ENCODE measurements at places on chromosomes 12 and 14. TPM values are rescaled to one million over a fixed set of nuclear protein-coding genes. Genes with fewer than 3 reads are reported as not detected.

DNA sequence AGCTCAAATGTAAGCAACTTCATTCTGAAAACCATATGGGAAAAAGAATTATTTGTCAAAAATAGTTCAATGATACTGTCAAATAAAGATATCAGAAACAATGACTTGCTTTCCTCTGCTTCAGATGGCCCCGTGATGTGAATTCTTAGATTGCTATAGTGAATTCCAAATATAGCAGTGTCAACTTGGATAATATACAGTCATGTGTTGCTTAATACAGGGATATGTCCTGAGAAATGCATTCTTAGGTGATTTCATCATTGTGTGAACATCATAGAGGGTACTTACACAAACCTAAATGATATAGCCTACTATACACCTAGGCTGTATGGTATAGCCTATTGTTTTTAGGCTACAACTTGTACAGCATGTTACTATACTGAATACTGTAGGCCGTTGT, 108.7 kb upstream of the MIS18BP1 start:
- DNase-seq: no peak

DNA sequence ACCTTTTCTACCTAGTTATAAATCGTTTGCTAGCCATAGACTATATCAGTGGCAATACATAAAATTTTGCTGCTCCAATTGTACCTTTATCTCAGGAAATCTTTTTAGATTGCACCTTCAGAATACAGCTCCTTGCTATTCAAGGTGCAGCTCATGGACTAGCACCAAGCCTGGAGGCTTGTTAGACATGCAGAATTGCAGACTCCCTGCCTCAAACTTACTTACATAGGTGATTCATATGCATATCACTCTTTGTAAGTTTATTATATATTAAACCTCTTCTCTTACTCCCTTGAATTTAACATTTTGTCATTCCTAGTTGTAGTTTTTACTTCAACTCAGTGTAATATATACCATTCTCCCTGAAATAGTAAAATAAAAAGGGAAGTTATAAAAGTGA, 195.4 kb upstream of the PDZRN4 start:
- DNase-seq: no peak

DNA sequence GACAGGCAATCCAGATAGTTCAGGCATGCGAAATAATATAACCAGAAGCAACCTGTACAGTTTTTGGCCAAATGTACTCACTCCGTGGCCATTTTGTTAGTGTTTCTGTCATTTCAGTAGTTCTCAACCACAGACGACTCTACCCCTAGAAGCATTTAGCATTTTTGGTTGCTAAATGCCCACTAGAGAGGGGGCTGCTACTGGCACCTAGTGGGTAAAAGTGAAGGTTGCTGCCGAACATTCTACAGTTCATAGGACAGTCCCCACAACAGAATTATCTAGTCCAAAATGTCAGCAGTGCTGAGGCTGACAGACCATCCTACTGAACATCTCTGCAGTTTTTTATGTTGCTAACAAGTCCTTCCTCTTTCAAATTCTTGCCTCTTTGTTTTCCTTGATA, 107.4 kb downstream of the TSHR start:
- no peak for DNase-seq

DNA sequence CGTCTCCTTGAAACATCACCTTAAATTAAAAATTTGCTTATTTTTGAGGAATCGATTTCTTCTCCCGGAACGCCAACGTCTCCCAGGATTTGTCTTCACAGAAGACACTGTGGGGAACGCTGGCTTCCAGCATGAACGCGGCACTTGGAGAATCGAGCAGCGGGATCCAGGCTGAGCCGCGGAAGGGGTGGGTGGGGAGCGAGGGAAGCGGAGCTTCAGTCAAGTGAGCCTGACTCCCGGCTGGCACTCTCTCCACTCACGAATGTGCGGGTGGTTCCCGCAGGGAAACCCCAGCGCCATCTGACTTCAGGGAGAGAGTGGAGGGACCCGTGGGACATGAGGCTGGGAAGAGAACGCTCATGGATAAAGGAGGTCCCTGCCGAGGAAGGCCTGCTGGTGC, 506.0 kb upstream of the TMEM132C start:
- DNase-seq: no peak

GRCh38 chr12:128337431-128338170, 70.6 kb downstream of the TMEM132C start:
- no peak for DNase-seq

The ZNF219 gene
- total RNA-seq: 16.3 TPM

The TAS2R19 gene
- 15.9 TPM for total RNA-seq

- DNase-seq: no peak
Measured at GRCh38 chr12:115752156-115752555, 525.3 kb downstream of the MED13L start.

- DNase-seq: no peak
Measured at GRCh38 chr14:79702197-79702596, 509.1 kb downstream of the DIO2 start.

DNA sequence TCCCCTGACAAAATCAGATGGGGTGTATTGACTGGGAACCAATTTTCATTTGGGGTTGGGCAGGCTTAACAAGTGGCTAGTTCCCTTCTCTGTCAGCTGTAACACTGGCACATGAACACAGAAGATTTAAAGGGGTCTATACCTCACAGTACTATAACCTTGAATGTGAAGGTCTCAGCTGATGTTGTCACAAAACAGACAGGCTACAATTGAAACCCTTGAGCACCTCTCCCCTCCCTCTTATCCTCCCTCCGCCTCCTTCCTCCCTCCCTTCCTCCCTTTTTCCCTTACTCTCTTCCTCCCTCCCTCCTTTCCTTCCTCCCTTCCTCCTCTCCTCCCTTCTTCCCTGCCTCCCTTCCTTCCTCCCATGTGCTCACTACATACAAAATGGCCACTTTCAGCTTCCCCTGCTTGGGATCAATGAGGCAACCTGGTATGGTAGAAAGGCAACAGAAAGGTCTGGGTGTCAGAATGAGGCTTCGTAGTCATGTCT, 262.4 kb downstream of the TTC6 start:
- DNase-seq: no peak

DNA sequence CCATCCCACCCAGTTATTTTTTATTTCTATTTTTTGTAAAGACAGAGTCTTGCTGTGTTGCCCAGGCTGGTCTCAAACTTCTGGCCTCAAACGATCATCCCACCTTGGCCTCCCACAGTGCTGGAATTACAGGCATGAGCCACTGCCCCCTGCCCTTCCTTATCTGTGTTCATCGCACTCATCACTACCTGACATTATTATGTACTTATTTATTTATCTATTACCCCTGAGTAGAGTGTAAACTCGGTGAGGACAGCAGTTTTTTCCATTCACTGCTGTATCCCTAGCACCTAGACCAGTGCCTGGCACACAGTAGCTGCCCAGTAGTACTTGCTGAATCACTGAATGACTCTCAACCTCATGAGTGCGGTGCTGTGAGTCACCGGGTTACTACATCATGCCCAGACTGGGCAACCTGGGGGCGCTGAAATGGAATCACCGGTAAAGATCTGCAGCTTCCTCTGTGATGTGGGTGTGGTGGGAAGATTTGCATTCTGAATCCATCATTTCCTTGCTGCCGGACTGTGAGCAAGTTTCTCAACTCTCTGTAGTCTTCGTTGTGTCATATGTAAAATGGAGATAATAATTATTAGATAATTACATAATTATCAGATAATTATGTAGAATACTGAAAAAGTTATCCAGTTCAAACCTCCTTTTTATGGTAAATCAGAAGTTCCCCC, 81.9 kb upstream of the USP44 start:
- no peak for DNase-seq

DNA sequence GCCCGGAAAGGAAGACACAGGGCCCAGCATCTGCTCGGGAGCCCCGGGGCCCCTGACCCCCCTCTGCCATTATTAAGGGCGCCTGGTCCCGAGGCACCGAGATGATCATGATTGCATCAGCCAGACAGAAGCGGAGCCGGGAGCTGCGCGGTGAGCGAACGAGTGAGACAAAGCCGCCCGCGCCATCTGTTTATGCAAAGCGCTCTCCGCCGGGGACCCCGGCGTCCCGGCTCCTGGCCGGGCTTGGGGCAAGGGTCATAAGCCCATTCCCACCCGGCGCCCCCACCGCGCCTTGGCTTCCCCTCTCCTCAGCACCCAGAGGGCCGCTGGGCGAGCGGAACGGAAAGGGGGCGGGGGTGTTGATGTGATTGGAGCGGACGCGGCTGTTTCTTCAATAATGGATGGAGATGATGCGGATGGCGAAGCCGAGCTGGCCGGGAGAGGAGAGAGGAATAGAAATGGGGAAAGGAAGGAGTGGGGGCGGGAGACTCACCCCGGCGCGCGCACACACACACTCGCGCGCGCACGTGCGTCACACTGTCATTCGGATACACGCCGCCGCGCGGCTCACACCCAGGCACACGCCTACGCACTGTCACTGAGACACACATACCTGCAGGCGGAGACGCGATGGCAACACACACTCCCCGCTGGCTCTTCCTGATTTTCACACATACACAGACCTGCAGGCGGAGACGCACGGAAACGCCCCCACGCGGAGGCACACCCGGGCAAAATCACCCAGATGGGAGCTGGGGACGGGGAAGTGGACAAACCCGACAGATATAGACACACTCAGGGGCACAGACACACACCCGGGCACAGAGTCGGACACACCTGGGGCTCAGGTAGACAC, 10.7 kb downstream of the STAC3 start:
- DNase-seq: peak; percentile 98

The SLC25A47 gene
- not detected for total RNA-seq

- DNase-seq: no peak
Measured at GRCh38 chr14:72013721-72014345, 81.6 kb downstream of the RGS6 start.

- no peak for DNase-seq
Measured at GRCh38 chr14:88208858-88209257, 114.2 kb downstream of the KCNK10 start.

The KHNYN gene
- 38.3 TPM for total RNA-seq

The NANOG gene
- 0.17 TPM for total RNA-seq

GRCh38 chr12:108551535-108551934, 9.4 kb downstream of the SART3 start:
- DNase-seq: no peak

- DNase-seq: no peak
Measured at GRCh38 chr14:43735932-43736331, 771.2 kb downstream of the FSCB start.

- DNase-seq: no peak
Measured at GRCh38 chr14:100045642-100046344, 19.4 kb upstream of the EVL start.

DNA sequence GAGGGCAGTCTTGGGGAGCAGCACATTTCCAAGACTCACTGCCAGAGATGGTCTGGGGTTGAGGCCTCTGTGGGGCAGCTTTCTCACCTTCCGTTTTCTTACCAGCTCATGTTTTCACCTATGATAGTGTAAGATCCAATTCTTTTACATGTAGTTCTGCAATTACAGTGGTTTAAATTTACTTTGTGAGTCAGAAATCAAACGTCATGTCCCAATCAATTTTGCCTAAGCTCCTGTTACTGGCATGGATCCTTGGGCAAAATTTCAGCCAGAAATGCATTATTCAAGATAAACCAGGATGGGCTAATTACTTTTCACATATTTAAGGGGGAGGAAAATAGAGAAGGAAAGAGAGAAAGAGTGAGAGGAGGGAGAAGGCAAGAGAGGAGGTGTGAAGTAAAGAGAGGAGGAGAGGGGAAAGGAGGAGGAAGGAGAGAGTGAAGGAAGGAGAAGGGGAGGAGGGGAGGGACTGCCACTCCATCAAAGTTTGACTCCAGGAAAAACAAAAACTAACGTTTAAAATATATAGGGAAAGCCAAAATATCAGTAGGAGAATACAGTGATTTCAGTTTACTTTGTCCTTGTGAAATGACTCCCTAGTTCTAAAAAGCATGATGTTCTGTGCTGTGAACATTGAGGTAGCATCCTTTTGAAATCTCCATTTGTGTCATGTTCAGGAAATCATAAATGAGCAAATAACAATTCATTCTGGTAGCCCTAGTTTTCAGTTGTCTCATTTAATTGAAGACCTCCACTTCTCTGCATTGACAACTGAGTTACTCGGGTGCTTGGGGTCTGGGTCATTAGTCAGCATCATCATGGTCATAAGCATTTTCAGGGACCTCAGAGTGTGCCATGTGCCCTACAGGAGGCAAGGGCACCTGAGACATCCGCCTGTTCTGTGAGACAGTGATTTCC, 3.0 kb downstream of the BMAL2 start:
- no peak for DNase-seq

GRCh38 chr12:131264635-131265034, 310.9 kb downstream of the ADGRD1 start:
- DNase-seq: no peak

DNA sequence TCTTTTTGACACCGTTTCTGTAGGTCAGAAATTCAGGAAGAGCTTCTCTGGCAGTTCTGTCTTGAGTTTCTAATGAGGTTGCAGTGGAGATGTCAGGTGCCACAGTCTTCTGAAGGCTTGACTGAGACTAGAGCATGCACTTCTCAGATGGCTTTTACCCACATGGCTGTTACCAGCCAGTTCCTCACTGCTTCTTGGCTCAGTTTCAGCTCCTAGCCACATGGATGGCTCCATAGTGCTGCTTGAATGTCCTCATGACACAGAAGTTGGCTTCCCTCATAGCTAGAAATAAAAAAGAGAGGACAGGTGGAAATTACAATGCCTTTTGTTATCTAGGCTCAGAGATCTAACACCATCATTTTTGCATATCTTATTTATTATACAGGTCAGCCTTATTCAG, 38.1 kb upstream of the SLC2A13 start:
- DNase-seq: no peak

The ARMH4 gene
- total RNA-seq: 39.8 TPM

The DIO3 gene
- 1.3 TPM for total RNA-seq

DNA sequence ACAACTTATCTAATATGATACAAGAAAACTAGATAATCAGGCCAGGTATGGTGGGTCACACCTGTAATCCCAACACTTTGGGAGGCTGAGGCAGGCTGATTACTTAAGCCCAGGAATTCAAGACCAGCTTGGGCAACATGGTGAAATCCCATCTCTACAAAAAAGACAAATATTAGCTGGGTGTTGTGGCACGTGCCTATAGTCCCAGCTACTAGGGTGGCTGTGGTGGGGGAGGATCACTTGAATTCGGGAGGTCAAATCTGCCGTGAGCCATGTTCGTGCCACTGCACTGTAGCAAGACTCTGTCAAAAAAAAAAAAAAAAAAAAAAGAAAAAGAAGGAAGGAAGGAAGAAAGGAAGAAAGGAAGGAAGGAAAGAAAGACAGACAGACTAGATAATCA, 27.0 kb downstream of the ZCRB1 start:
- no peak for DNase-seq

DNA sequence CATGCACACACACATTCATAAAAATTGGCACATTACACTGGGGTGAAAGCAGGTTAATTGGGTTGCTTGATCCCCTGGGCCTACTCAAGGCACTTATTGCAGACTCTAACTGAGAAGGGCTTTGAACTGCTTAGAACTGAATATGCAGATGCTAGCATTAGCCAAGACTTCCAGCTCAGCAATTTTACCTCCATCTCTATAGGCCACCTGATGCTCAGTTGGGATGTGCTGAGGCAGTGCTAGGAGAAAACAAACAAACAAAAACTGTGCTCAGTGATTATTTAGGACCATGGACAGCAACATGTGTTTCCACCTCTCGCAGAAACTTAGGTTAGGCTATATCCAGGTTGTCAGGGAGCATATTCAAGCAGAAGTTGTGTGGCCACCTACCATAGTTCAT, 124.8 kb upstream of the WSCD2 start:
- DNase-seq: no peak

The LRRC74A gene
- not detected for total RNA-seq

GRCh38 chr12:93939641-93940325, 208.6 kb upstream of the PLXNC1 start:
- DNase-seq: peak; percentile 31
